Small intestine (tissue), 16 donors: ENCODE measurements at places on chromosomes 6 and 20.

DNA sequence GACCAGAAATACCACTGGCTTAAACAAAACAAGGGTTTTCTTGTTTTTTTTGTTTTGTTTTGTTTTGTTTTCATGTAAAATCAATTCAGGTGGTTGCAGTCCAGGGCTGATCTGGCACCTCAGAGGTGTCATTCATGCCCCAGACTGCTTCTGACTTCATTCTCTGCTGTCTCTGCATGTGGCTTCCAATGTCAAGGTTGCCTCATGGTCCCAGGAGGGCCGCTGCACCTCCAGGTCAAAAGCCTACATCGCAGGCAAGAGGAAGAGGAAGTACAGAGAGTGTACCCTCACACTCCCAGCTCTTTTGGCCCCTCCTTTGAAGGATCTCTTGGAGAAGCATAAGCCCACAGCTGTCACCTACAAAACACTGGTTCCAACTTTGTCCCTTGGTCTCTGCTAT lies 1.4 kb upstream of the BTN3A1 start:
- no peaks in the 10 kb centered on the region for H3K36me3 ChIP-seq
- no peak for DNase-seq
- no peaks in the 10 kb centered on the region for H3K4me1 ChIP-seq
- no peak overlapping the region for H3K4me3 ChIP-seq
- H3K27ac ChIP-seq: no peak overlapping the region

DNA sequence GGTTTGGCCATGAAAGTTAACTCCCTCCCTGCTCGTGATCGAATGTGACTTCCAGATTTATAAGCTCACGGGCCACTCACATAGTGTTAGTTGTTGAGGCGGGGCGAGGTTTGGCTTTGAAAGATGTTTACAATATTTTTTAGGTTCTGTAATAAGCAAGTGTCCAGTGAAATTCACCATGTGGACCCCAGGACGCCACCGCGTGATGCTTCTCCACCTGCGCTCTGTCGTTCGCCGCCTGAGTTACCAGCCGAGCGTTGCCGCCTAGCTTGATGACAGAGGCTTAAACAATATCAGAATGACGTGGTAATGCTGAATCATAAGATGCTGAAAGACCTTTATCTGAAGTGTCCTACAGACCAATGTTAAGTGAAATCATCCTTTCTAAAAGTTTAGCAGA lies 241.0 kb downstream of the MYLK4 start:
- no peaks in the 10 kb centered on the region for H3K36me3 ChIP-seq
- peaks cover 6% of the 10 kb centered on the region for H3K27me3 ChIP-seq
- H3K4me1 ChIP-seq: peaks cover 5% of the 10 kb centered on the region
- H3K27ac ChIP-seq: no peak overlapping the region

- H3K27me3 ChIP-seq: no peaks in the 10 kb centered on the region
- H3K27ac ChIP-seq: peak overlapping the region; percentile 66
- no peaks in the 10 kb centered on the region for H3K36me3 ChIP-seq
- no peak overlapping the region for H3K4me3 ChIP-seq
Measured at GRCh38 chr6:40930045-40930444, 109.0 kb downstream of the UNC5CL start.

GRCh38 chr6:5401845-5402738 lies 140.8 kb downstream of the FARS2 start:
- H3K4me1 ChIP-seq: no peaks in the 10 kb centered on the region
- no peak overlapping the region for H3K27ac ChIP-seq
- DNase-seq: no peak
- no peaks in the 10 kb centered on the region for H3K27me3 ChIP-seq

DNA sequence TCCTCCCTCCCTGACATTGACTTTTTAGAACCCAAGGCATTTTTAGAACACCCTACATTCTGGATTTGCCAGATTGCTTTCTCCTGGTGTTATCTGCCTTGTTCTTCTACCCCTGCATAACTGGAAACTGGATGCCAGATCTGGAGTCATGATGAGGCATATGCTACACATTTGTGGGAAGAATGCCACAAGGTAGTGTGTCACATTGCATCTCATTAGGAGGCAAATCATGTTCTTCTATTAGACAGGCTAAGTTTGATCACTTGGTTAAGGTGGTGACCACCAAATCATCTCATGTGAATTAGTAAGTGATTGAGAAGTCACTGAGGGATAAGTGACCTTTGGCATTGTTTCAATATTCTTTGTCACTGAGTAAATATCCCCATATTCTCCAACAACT lies 12.9 kb upstream of the NKX2-2 start:
- H3K27ac ChIP-seq: no peak overlapping the region
- no peak for DNase-seq
- H3K27me3 ChIP-seq: peaks cover 33% of the 10 kb centered on the region
- H3K4me3 ChIP-seq: no peak overlapping the region

DNA sequence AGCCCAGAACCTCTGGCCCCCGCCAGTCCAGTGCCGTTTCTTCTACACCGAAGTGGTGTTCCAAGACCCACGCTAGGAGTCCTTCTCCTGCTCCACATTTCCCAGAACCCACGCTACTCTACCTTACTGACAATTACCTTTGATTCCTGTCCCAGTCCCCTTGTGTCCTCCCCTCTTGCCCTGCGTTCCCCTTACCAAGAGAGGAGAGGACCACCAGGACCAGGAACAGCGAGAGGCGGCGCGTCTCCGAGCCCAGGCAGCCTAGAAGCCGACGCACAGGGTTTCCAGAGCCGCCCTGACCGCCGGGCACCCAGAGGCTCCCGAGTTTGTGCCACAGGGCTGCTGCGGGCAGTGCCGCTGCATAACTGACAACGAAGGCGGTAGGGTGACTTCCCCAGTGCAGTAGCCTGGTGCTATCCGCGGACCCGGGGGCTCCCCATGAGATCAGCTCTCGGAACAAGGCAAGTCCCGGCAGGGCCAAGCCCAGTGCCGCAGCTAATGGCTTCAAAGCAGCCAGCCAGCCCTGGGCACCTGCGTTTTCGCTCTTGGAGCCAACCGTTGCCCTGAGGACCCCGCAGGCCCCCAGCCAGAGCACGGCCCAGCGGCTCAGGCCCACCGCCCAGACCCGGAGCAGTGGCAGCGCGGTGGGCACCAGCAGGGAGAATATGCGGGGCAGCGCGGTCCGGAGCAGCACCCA lies 512 bp downstream of the TAP1 start:
- DNase-seq: no peak
- H3K27ac ChIP-seq: peak overlapping the region; percentile 97
- H3K27me3 ChIP-seq: no peaks in the 10 kb centered on the region
- peak overlapping the region; percentile 96 for H3K4me3 ChIP-seq
- H3K36me3 ChIP-seq: peaks cover 26% of the 10 kb centered on the region
- peaks cover 16% of the 10 kb centered on the region for H3K4me1 ChIP-seq

GRCh38 chr20:62971950-62972844 lies 19.7 kb downstream of the SLC17A9 start:
- peaks cover 2% of the 10 kb centered on the region for H3K27me3 ChIP-seq
- no peak overlapping the region for H3K27ac ChIP-seq
- H3K36me3 ChIP-seq: no peaks in the 10 kb centered on the region
- no peaks in the 10 kb centered on the region for H3K4me1 ChIP-seq

- H3K36me3 ChIP-seq: no peaks in the 10 kb centered on the region
- H3K4me1 ChIP-seq: peaks cover 2% of the 10 kb centered on the region
- no peaks in the 10 kb centered on the region for H3K27me3 ChIP-seq
- no peak for DNase-seq
- H3K27ac ChIP-seq: no peak overlapping the region
Measured at GRCh38 chr6:119040229-119040628, 38.2 kb downstream of the FAM184A start.

DNA sequence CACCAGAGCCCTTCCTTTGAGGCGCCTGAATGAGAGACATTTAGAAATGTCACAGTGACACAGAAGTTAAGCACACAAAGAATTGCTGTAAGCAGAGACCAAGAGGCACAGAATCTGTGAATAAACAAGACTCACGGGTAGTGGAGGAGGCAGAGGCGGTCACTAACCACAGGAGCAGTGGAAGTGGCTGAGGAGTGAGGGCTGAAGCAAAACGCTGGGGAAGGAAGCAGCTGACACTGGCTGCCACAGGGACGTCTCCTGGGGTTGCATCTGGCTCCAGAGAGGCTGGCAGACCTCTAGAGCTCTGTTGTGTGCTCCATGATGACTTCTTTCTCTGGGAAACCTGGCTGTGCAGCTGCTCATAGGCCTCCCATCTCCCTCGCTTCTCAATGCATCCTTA lies 65.0 kb upstream of the SLC2A12 start:
- peaks cover 28% of the 10 kb centered on the region for H3K27me3 ChIP-seq
- H3K4me3 ChIP-seq: no peak overlapping the region
- DNase-seq: no peak
- H3K4me1 ChIP-seq: no peaks in the 10 kb centered on the region
- H3K36me3 ChIP-seq: no peaks in the 10 kb centered on the region

DNA sequence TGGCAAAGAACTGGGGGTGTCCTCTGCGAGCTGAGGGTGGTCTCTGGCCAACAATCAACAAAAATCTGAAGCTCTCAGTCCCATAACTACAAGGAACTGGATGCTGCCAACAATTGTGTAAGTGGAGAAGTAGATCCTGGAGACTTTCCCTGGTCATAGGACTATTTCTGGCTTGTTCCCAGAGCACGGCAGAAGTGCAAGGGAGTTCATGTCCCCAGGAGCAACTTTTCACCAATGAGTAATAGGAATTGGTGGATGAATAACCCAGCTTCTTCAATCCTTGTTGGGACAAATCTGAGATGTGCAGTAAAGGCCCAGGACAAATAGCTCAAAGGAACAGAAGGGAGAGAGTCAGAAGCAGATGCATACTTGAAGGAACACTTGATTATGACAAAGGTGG lies 95.5 kb downstream of the QRSL1 start:
- peak; percentile 20 for DNase-seq
- H3K27me3 ChIP-seq: no peaks in the 10 kb centered on the region
- H3K36me3 ChIP-seq: no peaks in the 10 kb centered on the region
- H3K4me3 ChIP-seq: no peak overlapping the region

DNA sequence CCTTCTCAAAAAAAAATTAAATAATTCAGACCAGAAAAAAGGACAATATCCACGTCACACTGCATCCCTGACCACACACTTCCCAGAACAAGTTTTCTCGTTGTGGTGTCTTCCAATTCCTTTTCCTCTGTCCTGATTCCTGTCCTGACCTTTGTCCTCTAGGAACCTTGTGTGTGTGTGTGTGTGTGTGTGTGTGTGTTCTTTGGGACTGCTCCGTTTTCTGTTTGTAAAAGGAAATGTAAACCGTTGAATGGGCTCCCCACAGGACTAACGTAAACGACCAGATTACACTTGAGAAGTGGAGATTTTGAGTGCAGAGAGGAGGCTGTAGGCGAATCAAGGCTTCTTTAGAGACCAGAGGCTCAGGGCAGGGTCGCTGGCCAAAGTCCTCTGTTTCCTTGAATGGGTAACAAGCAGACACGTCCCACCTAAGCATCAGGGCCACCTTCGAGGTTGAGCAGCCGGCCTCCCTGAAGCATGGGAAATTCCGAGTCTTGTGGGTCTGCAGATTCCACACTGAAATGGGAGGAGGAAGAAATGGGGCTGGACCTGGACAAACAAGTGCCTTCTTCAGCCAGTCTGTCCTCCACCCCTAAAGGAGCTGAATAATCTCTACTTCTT lies 7.3 kb downstream of the ZBTB46 start:
- peaks cover 36% of the 10 kb centered on the region for H3K27me3 ChIP-seq
- peak overlapping the region; percentile 3 for H3K27ac ChIP-seq
- H3K36me3 ChIP-seq: no peaks in the 10 kb centered on the region

GRCh38 chr6:90478278-90478677 lies 108.6 kb downstream of the MAP3K7 start:
- no peaks in the 10 kb centered on the region for H3K36me3 ChIP-seq
- no peaks in the 10 kb centered on the region for H3K27me3 ChIP-seq
- peaks cover 4% of the 10 kb centered on the region for H3K4me1 ChIP-seq
- DNase-seq: no peak
- no peak overlapping the region for H3K27ac ChIP-seq
- no peak overlapping the region for H3K4me3 ChIP-seq

GRCh38 chr6:154403788-154404187 lies 47.2 kb upstream of the IPCEF1 start:
- H3K36me3 ChIP-seq: peaks cover 38% of the 10 kb centered on the region
- no peak for DNase-seq
- H3K27ac ChIP-seq: no peak overlapping the region
- H3K4me1 ChIP-seq: no peaks in the 10 kb centered on the region

GRCh38 chr6:107179004-107179403 lies 63.7 kb upstream of the BEND3 start:
- no peaks in the 10 kb centered on the region for H3K27me3 ChIP-seq
- no peak overlapping the region for H3K27ac ChIP-seq
- no peaks in the 10 kb centered on the region for H3K36me3 ChIP-seq

- no peak for DNase-seq
- H3K36me3 ChIP-seq: no peaks in the 10 kb centered on the region
- no peaks in the 10 kb centered on the region for H3K4me1 ChIP-seq
Measured at GRCh38 chr20:63179687-63180568, 36.0 kb downstream of the YTHDF1 start.

GRCh38 chr20:53828088-53828681 lies 234.5 kb upstream of the ZNF217 start:
- peak overlapping the region; percentile 4 for H3K27ac ChIP-seq
- H3K27me3 ChIP-seq: no peaks in the 10 kb centered on the region
- DNase-seq: peak; percentile 37
- no peaks in the 10 kb centered on the region for H3K36me3 ChIP-seq
- H3K4me3 ChIP-seq: no peak overlapping the region

GRCh38 chr20:33853507-33853813 lies 42.3 kb downstream of the CHMP4B start:
- H3K4me3 ChIP-seq: no peak overlapping the region
- no peaks in the 10 kb centered on the region for H3K4me1 ChIP-seq
- peaks cover 46% of the 10 kb centered on the region for H3K36me3 ChIP-seq

DNA sequence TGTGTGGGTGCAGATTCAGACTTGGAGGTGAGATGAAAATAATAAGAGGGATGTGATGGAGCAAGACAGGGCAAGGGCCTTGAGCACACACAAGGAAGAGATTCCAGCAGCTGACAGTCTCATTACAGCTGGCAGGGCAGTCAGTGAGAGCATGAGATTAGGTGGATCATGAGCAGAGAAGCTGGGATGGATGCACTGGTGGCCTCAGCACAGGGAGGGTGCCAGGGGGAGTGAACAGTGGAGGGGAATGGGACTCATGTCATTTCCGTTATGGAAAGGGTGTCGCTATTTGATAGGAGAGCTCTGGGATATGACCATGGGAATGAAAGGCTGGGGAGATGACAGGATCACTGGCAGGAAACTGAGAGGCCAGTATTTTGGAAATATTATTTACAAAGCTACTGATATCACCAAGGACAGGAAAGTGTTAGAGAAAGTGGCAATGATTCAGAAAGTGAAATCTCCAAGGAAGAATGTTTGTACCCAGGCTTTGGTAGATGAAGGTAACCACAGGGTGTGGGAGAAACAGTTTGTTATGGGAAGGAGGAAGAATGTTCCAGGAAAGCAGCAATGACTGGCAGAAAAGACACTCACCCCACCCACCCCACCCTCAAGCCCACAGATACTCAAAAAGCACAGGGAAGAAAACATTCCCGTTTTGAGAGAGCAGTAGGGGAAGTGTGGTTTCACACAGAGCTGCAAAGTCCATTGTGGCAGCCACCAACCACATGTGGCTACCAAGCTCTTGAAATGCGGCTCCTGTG lies 214.7 kb upstream of the PROKR2 start:
- H3K27me3 ChIP-seq: no peaks in the 10 kb centered on the region
- no peak overlapping the region for H3K27ac ChIP-seq
- H3K36me3 ChIP-seq: no peaks in the 10 kb centered on the region

- no peak overlapping the region for H3K4me3 ChIP-seq
- no peaks in the 10 kb centered on the region for H3K36me3 ChIP-seq
- no peaks in the 10 kb centered on the region for H3K27me3 ChIP-seq
- DNase-seq: no peak
- H3K27ac ChIP-seq: no peak overlapping the region
- no peaks in the 10 kb centered on the region for H3K4me1 ChIP-seq
Measured at GRCh38 chr20:17419479-17420041, 111.6 kb downstream of the BFSP1 start.
